Breast epithelium (tissue), 4 donors: ENCODE measurements at places on chromosomes 4 and X. TPM values are rescaled to one million over a fixed set of nuclear protein-coding genes. Genes with fewer than 3 reads are reported as not detected.

The DDX53 gene
- not detected for total RNA-seq

The VSIG4 gene
- 90.0 TPM for total RNA-seq

The MAGEA4 gene
- total RNA-seq, result not detected

The KIAA1210 gene
- 0.15 TPM for total RNA-seq

The RHOH gene
- total RNA-seq, result 9.7 TPM

- no peaks in the 10 kb centered on the region for H3K27me3 ChIP-seq
- DNase-seq, result peak; percentile 95
- peak within 1 kb of the TSS; percentile 97 for H3K27ac ChIP-seq
- peak within 1 kb of the TSS; percentile 72 for H3K4me3 ChIP-seq
- H3K4me1 ChIP-seq, result no peaks in the 10 kb centered on the region
Observed at GRCh38 chr4:177441803-177442622, at the start of gene AGA. Gene AGA, minus strand, starts transcription at chr4:177442437. Its CDS starts 62 bp downstream, at chr4:177442375.

GRCh38 chr4:73718375-73719373, 21.7 kb upstream of the CXCL8 start:
- H3K4me3 ChIP-seq, result no peak overlapping the region
- H3K27ac ChIP-seq, result no peak overlapping the region
- no peaks in the 10 kb centered on the region for H3K36me3 ChIP-seq
- H3K27me3 ChIP-seq, result no peaks in the 10 kb centered on the region

DNA sequence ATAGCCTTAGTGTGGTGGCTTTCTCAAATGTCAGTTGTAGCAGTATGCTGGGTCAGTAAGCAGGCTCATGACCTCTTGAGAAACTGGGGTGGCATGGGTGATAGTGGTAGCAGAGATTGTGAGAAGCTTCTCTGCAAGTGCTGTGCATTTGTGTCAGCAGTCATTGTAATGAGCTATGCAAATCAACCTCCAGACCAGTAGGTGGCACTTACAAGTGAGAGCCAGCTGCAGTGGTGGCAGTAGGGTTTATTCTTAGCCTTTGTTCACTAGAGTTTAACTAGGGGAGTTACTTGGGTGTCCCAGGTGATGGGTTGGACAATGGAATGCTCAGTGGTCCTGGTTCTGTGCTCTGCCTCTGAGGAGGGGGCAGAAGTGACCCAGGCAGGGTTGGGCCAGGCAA, 818.7 kb downstream of the PCDH7 start:
- H3K27me3 ChIP-seq, result no peaks in the 10 kb centered on the region
- H3K36me3 ChIP-seq, result no peaks in the 10 kb centered on the region
- H3K4me1 ChIP-seq, result no peaks in the 10 kb centered on the region
- no peak for DNase-seq

- H3K36me3 ChIP-seq, result no peaks in the 10 kb centered on the region
- no peak for DNase-seq
- H3K27me3 ChIP-seq, result no peaks in the 10 kb centered on the region
- H3K4me1 ChIP-seq, result no peaks in the 10 kb centered on the region
Observed at GRCh38 chrX:21875013-21875412, 19.2 kb downstream of the YY2 start.

GRCh38 chrX:13764281-13764680, 29.7 kb downstream of the OFD1 start:
- no peak overlapping the region for H3K4me3 ChIP-seq
- H3K4me1 ChIP-seq, result no peaks in the 10 kb centered on the region
- peak overlapping the region; percentile 66 for H3K27ac ChIP-seq
- no peaks in the 10 kb centered on the region for H3K36me3 ChIP-seq

DNA sequence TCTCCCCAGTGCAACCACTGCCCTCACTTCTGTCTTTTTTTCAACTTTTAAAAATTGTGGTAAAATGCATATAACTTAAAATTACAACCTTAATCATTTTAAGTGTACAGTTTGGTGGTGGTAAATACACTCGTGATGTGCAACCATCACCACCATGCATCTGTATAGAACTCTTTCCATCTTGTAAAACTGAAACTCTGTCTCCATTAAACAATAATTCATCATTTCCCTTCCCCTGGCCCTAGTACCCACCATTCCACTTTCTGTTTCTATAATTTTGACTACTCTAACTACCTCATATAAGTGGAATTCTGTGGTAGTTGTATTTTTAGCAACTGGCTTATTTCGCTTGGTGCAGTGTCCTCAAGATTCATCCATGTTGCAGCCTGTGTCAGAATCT, 6.8 kb upstream of the CTBP1 start:
- DNase-seq, result no peak
- H3K27ac ChIP-seq, result no peak overlapping the region
- H3K27me3 ChIP-seq, result no peaks in the 10 kb centered on the region

GRCh38 chrX:115563633-115564162, 2.7 kb downstream of the PLS3 start:
- no peaks in the 10 kb centered on the region for H3K36me3 ChIP-seq
- no peak for DNase-seq
- no peak overlapping the region for H3K4me3 ChIP-seq
- peak overlapping the region; percentile 52 for H3K27ac ChIP-seq
- no peaks in the 10 kb centered on the region for H3K4me1 ChIP-seq
- H3K27me3 ChIP-seq, result no peaks in the 10 kb centered on the region

GRCh38 chrX:20369468-20369867, 102.8 kb upstream of the RPS6KA3 start:
- H3K27me3 ChIP-seq, result no peaks in the 10 kb centered on the region
- no peak for DNase-seq
- H3K27ac ChIP-seq, result no peak overlapping the region
- no peaks in the 10 kb centered on the region for H3K4me1 ChIP-seq
- no peaks in the 10 kb centered on the region for H3K36me3 ChIP-seq

GRCh38 chr4:6902318-6903042, 7.1 kb upstream of the TBC1D14 start:
- no peaks in the 10 kb centered on the region for H3K36me3 ChIP-seq
- no peaks in the 10 kb centered on the region for H3K4me1 ChIP-seq
- no peak overlapping the region for H3K4me3 ChIP-seq
- H3K27me3 ChIP-seq, result no peaks in the 10 kb centered on the region

GRCh38 chrX:138986866-138987265, 275.3 kb upstream of the FGF13 start:
- no peak overlapping the region for H3K4me3 ChIP-seq
- DNase-seq, result no peak
- no peak overlapping the region for H3K27ac ChIP-seq
- H3K36me3 ChIP-seq, result no peaks in the 10 kb centered on the region
- H3K4me1 ChIP-seq, result no peaks in the 10 kb centered on the region

DNA sequence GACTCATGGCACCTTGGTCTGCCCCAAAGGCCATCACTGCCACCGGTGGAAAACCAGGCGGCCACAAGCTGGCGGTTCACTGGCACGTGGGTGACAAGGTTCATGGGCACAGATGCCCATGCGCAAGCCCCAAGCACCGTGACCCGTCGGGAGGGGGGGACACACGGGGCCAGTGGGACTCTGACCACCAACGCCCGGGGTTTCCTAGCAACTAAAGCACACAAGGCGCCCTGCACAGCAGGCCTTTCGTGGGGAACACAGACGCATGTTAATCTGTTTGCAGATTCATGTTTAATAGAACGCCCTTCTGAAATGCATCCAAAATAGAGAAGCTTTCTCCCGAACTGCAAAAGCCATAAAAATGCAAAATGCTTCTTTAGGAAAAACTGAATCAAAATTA, 43.9 kb downstream of the FAM53A start:
- no peaks in the 10 kb centered on the region for H3K27me3 ChIP-seq
- DNase-seq, result no peak
- no peak overlapping the region for H3K27ac ChIP-seq
- H3K4me3 ChIP-seq, result no peak overlapping the region

DNA sequence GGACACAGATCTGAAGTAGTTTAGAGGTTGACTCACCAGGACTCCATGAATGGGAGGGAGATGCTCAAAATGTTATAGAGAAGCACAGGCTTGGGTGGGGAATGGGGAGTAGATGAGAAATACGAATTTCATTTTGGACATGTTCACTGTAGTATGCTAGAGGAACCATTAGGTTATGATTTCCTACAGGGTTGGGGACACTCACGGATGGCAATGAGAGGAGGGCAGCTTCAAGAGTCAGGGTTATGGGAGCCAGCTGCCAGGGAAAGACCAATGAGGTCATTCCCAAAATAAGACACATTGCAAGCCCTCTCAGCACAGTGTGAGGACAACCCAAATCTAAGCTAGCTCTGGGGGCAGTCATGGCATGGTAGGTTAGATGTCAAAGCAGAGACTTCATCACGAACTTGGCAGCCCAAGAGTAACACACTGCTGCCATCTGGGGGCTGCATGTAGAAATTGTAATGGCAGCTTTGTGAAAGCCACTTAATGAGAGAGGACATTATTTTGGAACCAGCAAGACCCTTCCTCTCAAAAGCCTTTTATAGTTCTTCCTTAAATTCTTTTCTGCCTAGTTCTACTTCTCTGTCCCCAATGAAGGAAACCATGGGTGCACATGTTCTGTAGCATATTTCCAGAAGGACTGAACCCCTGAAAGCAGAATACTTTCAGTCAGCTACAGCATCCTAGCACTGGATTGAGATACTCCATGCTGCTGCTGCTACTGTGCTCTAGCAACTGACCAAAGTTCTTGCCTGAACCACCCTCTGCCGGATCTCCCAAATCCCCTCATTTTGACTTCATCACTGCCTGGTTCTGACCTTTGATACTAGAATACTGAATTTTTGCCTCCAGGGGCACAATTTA, 16.2 kb upstream of the ZCCHC12 start:
- DNase-seq, result no peak
- H3K27ac ChIP-seq, result no peak overlapping the region
- peaks cover 12% of the 10 kb centered on the region for H3K27me3 ChIP-seq
- no peaks in the 10 kb centered on the region for H3K36me3 ChIP-seq

DNA sequence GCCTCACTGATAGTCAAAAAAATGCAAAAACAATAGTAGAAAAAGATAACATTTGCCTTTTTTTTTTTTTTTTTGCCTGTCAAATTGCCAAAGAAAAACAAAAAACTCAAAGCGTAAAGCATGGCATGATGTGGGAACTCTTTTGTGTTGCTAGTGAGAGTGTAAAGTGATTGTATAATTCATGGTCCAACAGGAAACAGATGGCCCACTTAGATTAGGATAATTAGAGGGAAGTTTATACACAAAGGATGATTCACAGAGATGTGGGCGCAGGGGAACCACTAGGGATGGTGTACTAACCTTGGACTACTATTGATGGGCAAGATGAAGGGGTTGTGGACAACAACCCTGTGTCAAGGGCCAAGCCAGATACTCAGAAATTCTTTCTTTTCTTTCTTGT, 16.4 kb downstream of the MCUB start:
- no peak overlapping the region for H3K4me3 ChIP-seq
- no peaks in the 10 kb centered on the region for H3K36me3 ChIP-seq
- no peaks in the 10 kb centered on the region for H3K27me3 ChIP-seq
- H3K27ac ChIP-seq, result no peak overlapping the region
- no peak for DNase-seq

DNA sequence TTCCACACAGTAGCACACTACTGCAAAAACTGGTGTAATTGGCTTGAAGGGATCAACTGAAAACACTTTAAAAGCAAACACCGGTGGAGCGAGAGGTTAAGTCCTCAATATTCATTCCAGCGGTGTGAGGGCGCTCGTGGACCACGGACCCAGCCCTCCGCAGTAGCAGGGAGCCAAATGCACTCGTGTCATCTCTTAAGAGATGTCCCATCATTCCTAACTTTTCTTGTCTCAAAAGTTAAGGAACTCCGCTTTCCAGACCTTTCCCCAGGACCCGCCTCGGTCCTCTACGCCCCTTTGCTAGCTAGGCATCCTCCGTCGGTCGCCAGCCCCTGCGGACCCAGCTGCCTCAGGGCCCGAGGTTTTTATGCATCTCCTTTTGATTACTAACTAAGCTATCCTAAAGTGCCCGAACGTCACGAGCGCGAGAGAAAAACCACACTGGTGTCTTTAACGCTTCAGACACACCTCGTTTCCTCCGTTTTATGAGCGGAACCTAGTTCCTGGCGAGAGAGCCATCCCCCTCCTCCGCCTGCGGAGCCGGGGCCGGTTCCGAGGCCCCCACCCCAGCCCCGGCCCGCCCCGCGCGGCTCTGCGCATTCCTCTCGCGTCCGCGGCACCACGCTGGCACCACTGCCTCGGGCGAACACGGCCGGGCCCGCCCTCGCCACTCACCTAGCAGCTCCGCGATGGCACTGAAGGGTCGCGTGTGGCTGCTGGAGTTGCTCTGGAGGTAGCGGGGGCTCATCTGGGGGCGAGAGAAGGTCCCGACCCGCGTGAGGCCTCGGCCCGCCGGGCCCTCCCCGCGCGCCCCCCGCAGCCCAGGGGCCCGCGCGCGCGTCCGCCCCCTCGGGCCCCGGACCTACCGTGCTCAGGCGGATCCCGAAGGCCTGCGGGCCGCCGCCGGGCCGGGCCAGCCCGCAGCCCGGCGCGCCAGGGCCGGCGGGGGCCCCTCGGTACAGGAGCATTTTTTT, 723 bp downstream of the MORC4 start:
- no peak for DNase-seq
- H3K27ac ChIP-seq, result peak overlapping the region; percentile 62
- no peaks in the 10 kb centered on the region for H3K27me3 ChIP-seq
- no peaks in the 10 kb centered on the region for H3K36me3 ChIP-seq
- H3K4me1 ChIP-seq, result no peaks in the 10 kb centered on the region

DNA sequence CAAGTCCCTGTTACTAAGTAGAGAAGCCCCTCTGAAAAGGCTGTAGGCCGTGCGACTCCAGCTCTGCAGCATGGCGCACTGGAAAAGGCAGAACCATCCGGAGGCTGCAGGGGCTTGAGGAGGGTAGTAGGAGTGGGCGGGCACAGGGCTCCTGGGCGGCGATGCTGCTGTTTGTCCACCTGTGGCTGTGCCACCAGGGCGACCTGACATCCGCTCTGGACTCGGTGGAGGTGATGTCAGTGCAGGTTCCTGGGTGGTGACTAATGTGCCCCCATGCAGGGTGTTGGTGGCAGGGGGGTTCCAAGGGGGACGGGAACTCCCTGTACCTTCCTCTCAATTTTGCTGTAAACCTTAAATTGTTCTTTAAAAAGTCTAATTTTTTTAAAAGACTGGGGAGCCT, 58.3 kb downstream of the PCGF3 start:
- DNase-seq, result no peak
- no peak overlapping the region for H3K27ac ChIP-seq
- no peak overlapping the region for H3K4me3 ChIP-seq
- no peaks in the 10 kb centered on the region for H3K27me3 ChIP-seq
- no peaks in the 10 kb centered on the region for H3K4me1 ChIP-seq
- H3K36me3 ChIP-seq, result no peaks in the 10 kb centered on the region

DNA sequence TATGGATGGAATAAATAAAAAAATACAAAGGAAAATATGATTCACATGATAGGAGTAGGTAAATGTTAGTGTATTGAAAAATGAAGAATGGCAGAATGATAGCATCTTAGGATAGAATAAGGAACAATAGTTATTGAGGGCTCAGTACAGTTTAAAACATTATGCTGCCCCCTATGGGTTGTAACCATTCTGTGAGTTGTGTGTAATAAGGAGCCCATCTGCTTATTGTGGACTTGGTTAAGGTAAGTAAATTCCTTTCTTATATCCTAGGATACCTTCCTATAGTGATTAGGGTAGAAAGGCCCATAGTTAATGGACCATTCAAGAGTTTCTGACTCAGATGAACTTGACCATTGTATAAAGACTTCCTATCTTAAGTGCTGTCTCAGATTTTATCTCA, 195.8 kb downstream of the PDHA2 start:
- H3K36me3 ChIP-seq, result no peaks in the 10 kb centered on the region
- H3K4me3 ChIP-seq, result no peak overlapping the region
- H3K27ac ChIP-seq, result no peak overlapping the region
- no peaks in the 10 kb centered on the region for H3K27me3 ChIP-seq

GRCh38 chr4:52317361-52317879, 266.3 kb downstream of the SPATA18 start:
- no peak for DNase-seq
- no peaks in the 10 kb centered on the region for H3K36me3 ChIP-seq
- no peak overlapping the region for H3K27ac ChIP-seq
- H3K27me3 ChIP-seq, result no peaks in the 10 kb centered on the region
- H3K4me3 ChIP-seq, result no peak overlapping the region

GRCh38 chr4:82038936-82039335, 334.9 kb downstream of the HNRNPD start:
- DNase-seq, result no peak
- H3K4me3 ChIP-seq, result no peak overlapping the region
- H3K4me1 ChIP-seq, result no peaks in the 10 kb centered on the region
- H3K27me3 ChIP-seq, result no peaks in the 10 kb centered on the region
- H3K36me3 ChIP-seq, result no peaks in the 10 kb centered on the region
